CD4-positive, alpha-beta T cell treated with Interleukin-4 for 4 hours (primary cell): ENCODE measurements at places on chromosomes 13 and 19.
A peak's percentile ranks its signal among the peaks of the same experiment; 100 is the strongest.

GRCh38 chr19:40416918-40417642 lies 3.9 kb upstream of the PRX start:
- DNase-seq: no peak

GRCh38 chr19:30516531-30516930 lies 144.3 kb downstream of the ZNF536 start:
- no peak for DNase-seq

DNA sequence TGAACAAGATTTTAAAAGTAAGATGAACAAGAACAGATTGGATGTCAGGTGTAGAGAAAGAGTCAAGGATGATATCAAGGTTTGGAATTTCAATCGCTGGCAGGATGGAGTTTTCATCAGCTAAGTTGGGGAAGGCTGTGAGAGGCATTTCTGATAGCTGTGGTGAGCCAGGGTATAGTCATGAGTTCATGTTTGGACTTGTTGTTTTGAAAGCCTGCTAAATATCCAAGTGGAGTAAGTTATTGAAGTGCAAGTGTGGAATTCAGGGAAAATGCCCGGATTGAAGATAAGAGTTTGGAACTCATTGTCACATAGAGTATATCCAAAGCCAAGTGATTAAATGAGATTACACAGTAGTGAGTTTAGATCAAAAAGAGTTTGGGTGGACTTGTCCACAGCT lies 11.0 kb upstream of the EPSTI1 start:
- no peak for DNase-seq

DNA sequence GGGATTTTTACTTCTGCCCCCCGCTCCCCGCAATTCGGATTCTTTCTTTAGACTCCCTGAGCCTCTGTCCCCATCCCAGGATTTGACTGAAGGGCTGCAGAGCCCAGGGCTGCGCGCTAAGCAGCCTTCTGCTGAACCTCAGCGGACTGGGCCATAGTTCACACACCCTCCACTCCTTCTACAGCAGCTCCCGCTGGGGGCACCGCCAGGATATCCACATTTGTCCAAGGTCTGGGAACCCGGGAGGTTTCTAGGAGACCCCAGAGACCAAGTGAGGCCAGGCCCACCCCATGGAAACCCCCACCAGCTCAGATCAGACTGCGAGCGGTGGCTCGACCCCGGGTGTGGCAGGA lies 463.3 kb downstream of the ITGBL1 start:
- no peak for DNase-seq

- DNase-seq: peak; percentile 70
Observed at GRCh38 chr19:11125994-11126685, 29.4 kb downstream of the SPC24 start.

GRCh38 chr13:34467450-34468083 lies 474.5 kb upstream of the NBEA start:
- DNase-seq: no peak

GRCh38 chr19:41941410-41942202 lies 13.4 kb upstream of the ERFL start:
- no peak for DNase-seq

DNA sequence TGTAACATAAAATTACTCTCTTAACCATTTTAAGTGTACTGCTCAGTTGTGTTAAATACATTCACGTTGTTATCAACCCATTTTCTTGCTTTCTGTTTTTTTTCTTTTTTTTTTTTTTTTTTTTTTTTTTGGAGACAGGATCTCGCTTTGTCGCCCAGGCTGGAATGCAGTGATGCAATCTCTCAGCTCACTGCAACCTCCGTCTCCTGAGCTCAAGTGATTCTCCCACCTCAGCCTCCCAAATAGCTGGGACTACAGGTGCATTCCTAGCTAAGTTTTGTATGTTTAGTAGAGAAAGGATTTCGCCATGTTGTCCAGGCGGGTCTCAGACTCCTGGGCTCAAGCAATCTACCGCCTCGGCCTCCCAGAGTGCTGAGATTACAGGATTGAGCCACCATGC lies 42.5 kb upstream of the C13orf42 start:
- no peak for DNase-seq

- DNase-seq: no peak
Observed at GRCh38 chr13:48121733-48122132, 26.8 kb upstream of the MED4 start.

DNA sequence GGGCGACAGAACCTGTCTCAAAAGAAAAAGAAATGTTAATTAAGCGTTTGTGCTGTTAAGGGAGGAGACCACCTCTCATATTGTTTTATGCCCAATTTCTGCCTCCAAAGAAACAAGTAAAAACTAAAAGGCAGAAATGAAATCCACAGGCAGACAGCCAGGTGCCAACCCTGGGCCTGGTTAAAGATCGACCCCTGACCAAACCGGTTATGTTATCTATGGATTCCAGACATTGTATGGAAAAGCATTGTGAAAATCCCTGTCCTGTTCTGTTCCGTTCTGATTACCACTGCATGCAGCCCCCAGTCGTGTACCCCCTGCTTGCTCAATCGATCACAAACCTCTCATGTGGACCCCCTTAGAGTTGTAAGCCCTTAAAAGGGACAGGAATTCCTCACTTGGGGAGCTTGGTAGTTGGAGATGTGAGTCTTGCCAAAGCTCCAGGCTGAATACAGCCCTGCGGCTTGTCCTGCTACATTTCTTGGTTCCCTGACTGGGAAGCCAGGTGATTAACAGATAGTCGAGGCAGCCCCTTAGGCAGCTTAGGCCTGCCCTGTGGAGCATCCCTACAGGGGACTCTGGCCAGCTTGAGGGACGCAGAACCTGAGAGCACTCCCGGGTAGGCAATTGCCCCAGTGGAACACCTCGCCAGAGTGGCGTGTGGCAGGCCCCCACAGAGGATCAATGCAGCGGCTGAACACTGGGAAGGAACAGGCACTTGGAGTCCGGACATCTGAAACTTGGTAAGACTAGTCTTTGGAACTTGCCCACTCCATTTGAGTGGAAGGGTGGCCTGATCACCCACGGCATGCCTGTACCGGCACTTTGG lies 748 bp upstream of the ZNF552 start:
- DNase-seq: no peak

- peak; percentile 82 for DNase-seq
Observed at GRCh38 chr19:18450931-18451836, 13.3 kb upstream of the ISYNA1 start.

- DNase-seq: no peak
Observed at GRCh38 chr19:45884682-45885555, 1.0 kb downstream of the IRF2BP1 start.
